ENCODE measurements at places on chromosomes 6 and 20.
A peak's percentile ranks its signal among the peaks of the same experiment; 100 is the strongest.

- no peak for DNase-seq
Observed at GRCh38 chr20:46210672-46211330, 92.7 kb downstream of the CD40 start.

- DNase-seq, result no peak
Observed at GRCh38 chr20:43458422-43458924, 777 bp downstream of the SRSF6 start.

- no peak for DNase-seq
Observed at GRCh38 chr6:15299430-15300131, 53.7 kb downstream of the JARID2 start.

DNA sequence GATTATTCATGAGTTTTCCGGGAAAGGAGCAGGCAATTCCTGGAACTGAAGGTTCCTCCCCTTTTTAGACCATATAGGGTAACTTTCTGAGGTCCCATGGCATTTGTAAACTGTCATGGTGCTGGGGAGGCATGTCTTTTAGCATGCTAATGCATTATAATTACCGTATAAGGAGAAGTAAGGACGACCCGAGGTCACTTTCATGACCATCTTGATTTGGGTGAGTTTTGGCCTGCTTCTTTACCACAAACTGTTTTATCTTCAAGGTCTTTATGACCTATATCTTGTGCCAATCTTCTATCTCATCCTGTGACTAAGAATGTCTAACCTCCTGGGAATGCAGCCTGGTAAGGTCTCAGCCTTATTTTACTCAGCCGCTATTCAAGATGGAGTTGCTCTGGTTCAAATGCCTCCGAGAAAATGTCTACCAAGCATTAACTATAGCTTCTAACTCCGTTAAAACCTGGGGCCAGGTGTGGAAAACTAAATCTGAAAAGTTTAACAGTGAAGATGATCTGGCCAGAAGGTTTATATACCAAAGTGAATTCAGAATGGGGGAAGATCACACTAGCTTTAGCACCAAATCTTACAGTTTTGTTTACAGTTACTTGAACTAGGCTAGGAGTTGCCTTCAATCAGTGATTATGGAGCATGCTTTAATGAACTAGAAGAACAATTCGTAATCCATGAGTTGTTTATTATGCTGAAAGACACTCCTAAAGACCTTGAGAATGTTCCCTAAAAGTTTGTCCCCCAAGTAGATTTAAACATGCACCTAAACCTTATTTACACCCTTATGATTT, 80.0 kb upstream of the TOP1 start:
- DNase-seq, result no peak

GRCh38 chr6:147042679-147043078, 161.5 kb upstream of the STXBP5 start:
- DNase-seq, result no peak

- DNase-seq, result no peak
Observed at GRCh38 chr20:33030076-33030475, 1.4 kb upstream of the BPIFB6 start.

DNA sequence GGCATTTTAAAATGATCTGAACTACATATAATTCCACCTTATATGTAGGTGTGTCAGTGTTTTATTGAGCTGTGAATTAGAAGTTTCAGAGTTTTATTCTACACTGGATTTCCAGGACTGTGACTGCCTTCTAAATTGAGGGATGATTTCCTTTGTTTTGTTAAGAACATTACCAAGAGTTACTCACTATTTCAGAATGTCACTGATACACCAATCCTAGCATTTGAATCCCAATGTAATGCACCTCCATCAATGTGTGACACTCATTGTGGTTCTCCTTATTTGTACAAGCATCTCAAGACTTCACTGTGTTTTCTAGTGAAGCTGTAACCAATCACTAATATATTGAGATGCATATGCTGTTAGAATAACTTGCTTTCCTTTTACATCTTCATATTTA, 86.8 kb downstream of the PLCB1 start:
- DNase-seq, result no peak

DNA sequence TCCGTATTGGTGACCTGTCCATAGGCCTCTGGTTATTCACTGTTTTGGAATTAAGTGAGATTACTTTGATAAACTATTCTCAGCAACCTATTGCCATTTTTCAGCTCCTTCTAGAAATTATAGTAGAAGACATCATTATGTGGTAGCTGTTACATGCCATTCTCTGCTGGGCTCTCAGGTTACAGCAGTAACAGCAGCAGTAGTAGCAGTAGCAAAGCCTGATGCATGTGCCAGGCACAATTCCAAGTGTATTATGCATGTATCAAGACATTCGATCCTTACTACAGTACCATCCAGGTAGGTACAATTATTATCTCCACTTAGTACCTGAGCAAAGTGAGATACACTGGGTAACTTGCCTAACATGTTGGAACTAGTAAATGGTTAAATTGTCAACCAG, 74.3 kb downstream of the RPS12 start:
- DNase-seq, result no peak

DNA sequence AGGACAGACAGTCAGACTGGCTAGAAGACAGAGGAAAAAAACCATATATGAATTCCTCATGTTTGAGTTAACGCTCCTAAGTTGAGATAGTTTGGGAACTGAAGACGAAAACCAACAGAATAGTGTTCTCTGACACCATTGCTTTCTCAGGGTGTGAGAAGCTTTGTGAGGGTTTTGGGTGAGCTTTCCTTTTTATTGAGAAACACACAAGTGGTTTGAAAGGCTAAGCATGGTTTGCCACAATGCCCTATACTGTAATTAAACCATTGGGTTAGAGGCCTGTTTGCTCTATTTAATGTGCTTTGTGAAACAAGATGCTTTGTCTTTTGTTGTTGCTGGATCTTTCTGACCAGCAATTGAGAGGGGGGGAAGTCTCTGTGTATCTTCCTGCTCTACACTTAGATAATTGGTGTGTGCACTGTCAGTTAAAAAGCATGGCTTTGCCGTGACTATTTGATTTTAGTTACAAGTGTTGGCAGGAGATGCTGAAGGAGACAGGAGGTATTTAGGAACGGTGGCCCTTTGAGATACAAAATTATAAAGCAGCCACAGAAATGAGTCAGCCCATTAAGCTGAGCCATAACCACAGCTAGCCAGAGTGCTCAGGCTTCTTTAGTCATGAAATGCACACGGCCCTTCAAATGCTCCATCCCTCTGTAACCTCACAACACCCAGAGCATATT, 273.0 kb upstream of the PREP start:
- DNase-seq, result no peak

- no peak for DNase-seq
Observed at GRCh38 chr20:57993716-57994431, 234.6 kb downstream of the ANKRD60 start.

- DNase-seq, result peak; percentile 42
Observed at GRCh38 chr20:62542862-62543261, 67.1 kb upstream of the GATA5 start.

GRCh38 chr20:59471653-59472421, 132.5 kb upstream of the PHACTR3 start:
- DNase-seq, result no peak
